ENCODE measurements at places on chromosomes 11 and 22. TPM values are rescaled to one million over a fixed set of nuclear protein-coding genes. Genes with fewer than 3 reads are reported as not detected.

The CRYAB gene
- polyA plus RNA-seq, result not detected

The UQCC3 gene
- 7.2 TPM for polyA plus RNA-seq

- DNase-seq, result no peak
These were observed 31.4 kb downstream of the RSPH14 start for GRCh38 chr22:23110190-23110921.

- no peak for DNase-seq
These were observed 83.7 kb downstream of the TRAF6 start for GRCh38 chr11:36426226-36426848.

DNA sequence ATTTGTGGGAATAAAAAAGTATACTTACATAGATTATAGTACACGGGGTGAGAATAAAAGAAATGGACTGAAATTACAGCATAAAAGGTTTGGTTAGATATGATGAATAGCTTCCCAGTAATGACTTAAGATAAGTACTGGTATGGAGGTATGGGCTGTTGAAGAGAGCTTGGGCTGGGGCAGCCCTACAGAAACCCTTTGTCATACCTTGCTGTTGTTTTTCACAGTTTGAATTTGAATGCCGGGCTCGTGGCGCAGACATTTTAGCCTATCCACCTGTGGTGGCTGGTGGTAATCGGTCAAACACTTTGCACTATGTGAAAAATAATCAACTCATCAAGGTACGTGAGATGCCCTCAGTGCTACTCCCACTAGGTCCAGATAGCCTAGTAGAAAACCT is 42.3 kb upstream of the RBX1 start:
- DNase-seq, result no peak

GRCh38 chr11:30406978-30407762 is 84.3 kb downstream of the ARL14EP start:
- DNase-seq, result no peak

All from CD14-positive monocyte (primary cell).